ENCODE measurements at places on chromosomes 12 and 14.

DNA sequence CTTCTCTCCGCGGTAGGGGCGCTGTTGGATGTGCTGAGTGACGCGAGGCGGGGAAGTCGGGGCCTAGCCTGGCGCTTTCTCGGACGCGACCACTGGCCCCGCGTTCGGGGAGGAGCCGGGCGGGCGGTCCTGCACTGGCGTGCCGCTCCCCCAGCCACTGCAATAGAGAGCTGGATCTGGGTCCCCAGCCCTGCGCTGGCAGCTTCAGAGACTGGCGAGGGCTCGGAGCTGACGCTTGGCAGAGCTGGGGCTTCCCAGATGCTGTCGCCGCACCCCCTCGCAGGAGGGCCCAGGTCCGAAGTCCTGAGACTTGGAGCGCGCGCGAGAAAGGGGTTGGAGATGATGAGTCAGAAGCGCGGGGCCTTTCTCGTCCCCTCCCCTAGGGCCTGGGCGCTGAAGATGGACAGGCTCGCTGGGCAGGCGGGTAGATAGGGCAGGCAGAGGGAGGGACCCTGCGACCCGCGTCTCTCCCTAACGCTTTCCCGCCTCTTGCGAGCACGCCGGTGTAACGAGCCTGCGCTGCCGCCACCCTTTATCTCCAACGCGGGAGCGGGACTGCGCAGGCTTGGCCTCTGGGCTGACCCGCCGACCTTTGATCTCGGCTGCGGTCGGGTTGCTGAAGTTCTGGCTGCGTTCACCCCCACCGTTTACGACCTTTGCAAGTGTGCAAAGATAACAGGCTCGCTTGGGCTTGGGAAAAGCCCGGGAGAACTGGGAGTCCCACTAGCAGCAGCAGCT, 3.0 kb downstream of the TMEM253 start:
- peak; percentile 96 for DNase-seq

DNA sequence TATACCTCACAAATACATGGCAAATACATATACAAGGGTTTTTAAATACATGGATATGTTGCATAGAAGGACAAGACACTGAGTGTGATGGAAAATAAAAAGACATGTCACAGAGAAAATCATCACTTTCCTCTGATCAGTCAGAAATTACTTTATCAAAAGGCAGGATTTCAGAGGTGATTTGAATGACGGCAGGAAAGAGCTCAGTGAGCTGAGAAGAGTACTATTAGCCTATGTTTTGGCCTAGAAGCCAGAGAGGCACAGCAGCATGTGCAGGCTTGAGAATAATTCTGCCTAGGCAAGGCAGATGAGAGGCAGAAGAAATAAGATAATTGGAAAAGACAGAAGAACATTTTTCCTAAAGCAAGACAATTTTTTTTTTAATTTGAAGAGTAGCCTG, 94.9 kb downstream of the BCAT1 start:
- no peak for DNase-seq

DNA sequence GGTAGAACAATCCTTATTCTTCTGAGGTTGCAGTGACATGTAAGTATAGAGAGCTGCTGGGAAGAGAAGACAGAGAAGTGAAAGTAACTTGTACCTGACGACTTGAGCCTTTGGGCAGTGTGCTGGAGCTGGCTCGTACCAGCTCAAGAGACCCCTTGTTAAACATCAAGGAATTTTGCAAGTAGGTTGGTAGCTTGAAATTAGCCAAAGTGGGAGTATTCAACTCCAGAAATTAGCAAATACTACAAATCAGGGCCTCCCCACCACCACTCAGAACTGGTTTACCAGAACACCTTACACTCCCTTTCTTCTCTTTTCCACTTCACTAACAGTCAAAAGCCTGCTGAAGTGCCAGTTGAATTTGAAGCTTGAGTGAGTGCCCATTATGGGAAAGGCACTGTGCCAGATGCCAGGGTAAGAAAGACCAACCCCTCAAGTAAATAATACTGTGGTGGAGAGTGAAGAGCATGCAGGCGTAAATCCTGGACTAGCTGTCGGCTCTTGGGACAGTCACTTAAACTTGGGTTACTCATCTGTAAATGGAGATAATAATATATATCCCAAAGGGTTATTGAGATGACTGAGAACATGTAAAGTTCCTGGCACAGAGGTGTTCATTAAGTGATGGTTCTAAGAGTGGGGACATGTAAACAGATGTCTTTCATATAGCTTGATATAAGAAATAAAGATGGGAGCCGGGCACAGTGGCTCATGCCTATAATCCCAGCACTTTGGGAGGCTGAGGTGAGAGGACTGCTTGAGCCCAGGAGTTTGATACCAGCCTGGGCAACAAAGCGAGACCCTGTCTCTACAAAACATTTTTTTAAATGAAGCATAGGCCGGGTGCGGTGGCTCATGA, 27.0 kb upstream of the EID3 start:
- no peak for DNase-seq

- no peak for DNase-seq
Observed at GRCh38 chr12:2963154-2963759, 4.1 kb downstream of the TEAD4 start.

- DNase-seq: no peak
Observed at GRCh38 chr14:22221508-22221907, 367.5 kb downstream of the DAD1 start.

DNA sequence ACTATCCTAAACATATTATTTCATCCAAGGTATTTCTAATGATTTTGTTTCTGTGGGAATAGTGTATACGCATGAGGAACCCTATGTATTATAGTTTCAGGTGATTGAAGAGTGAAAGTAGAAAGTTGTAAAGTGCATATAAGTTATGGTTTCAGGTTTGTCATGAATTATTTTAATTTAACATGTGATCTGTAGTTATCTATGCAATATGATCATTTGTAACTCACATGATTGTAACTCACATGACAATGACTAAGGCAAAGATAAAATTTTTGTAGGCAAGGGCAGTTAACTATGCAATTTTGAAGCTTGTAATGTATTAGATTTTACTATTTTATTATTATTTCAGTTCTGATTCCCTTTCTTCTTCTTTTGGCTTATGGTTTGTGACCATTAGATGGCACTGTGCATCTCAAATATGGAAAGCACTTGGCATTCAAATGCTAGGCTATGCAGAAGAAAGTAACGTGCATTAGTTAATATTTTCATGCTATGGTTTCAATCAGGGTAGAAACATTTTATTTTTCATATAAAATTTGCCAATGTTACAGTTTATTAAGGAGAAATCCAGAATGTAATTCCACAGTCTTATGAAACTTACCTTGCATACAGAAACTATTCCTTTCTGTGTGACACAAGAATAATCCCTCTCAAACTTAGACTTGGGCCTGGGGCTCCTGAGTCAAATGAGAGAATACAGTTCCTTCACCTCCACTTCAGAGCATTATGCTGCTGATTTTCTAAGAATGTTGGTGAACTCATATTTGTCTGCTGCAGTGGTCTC, 15.8 kb upstream of the TMEM30B start:
- peak; percentile 46 for DNase-seq

- no peak for DNase-seq
Observed at GRCh38 chr14:103033681-103034096, 23.7 kb downstream of the CDC42BPB start.

GRCh38 chr12:65715961-65716360, 108.3 kb upstream of the HMGA2 start:
- DNase-seq: no peak

GRCh38 chr14:54446161-54446693, 5.1 kb upstream of the CNIH1 start:
- DNase-seq: no peak

- peak; percentile 28 for DNase-seq
Observed at GRCh38 chr12:120856980-120857379, 47.2 kb downstream of the SPPL3 start.

- DNase-seq: no peak
Observed at GRCh38 chr14:30015489-30015888, 87.8 kb upstream of the PRKD1 start.

- peak; percentile 73 for DNase-seq
Observed at GRCh38 chr12:104588047-104588920, 131.5 kb downstream of the CHST11 start.

DNA sequence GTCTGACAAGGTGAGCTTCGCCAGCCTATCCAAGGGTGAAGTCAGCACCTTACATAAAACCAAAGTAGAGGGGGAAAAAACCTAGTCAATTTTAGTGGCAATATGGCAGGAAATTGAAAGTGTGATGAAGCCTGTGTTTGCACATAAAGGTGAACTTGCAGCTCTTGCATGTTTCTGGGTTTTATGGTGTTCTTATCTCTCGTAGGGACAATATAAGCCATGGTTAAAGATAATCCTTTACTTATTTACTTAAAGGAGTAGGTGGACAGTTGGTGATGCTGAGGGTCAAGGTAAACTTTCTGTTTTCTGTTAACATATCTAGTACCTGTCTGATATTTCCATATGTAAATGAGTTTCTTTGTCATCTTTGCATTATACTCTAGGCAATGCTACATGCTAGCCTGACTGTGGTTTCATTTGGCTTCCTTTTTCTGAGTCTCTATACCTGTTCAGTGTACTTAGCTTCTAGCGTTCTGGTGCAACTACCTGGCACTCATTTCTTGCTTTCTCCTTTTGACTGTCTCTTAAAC, 32.8 kb downstream of the CCDC91 start:
- no peak for DNase-seq

DNA sequence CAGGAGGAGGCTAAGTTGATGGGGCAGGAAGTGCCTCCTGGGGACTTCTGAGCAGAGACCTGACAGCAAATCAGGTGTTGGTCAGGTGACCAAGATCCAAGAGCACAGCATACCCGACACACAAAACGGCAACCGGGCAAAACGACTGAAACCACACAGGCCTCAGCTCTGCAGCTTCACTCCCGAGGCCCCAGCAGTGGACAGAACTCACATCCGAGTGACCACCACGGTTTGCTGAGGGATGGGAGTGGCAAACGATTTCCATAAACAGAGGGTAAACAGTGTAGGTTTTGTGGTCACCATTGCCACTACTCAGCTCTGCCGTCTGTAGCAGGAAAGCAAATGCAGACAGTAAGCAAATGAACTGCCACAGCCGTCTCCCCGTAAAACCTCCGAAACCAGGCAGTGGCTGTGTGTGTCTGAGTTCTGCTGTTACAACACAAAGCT, 14.4 kb downstream of the CHFR start:
- no peak for DNase-seq

GRCh38 chr12:59068436-59068835, 148.1 kb upstream of the LRIG3 start:
- no peak for DNase-seq

GRCh38 chr12:127903146-127903545, 363.8 kb upstream of the TMEM132C start:
- peak; percentile 55 for DNase-seq

- no peak for DNase-seq
Observed at GRCh38 chr12:73625226-73625625, 912.4 kb upstream of the ATXN7L3B start.

DNA sequence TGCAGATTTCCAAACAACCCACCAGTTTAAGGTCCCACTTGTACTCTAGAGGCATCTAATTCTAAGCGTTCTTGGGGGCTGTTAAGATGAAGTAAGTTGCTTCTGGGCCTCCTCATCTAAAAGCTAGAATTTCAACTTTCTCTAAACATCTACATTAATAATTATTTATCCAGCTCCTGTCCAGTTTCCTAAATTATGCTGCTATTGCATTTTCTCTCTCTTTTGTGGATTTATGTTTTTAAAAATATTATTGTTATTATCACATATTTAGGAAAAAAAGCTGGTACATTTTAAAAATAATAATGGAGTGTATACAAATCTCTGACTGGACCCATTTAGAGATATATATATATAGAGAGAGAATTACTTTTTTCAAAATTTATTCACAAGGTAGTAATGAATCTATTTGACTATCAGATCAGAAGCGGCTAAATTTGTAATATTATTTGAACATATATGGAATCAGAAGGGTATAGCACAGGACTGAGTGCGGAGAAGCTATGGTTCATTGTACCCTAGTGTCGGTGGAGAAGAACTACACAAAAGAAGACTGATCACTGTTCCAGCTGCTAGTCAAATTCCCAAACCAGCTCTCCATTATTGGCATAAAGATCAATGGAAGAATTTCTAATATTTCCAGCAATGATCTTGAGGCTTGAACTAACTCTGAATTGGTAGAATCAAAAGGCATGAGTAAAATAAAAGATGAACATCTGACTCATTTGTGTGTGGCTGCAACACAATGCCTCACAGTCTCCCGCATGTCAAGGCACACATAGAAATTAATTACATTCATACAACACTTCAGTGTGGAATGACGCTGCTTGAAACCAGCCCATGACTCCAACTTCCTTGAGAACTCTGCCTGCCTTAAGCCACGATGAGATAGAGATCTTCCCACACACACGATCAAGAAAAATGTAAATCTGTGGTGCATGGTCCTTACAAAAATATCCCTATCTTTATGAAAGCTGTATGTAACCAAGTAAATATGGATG, 433.4 kb upstream of the OR4E1 start:
- DNase-seq: no peak

GRCh38 chr12:106108185-106108835, 30.4 kb downstream of the NUAK1 start:
- DNase-seq: peak; percentile 44

GRCh38 chr14:79278286-79278797, 933.0 kb downstream of the DIO2 start:
- DNase-seq: no peak

- DNase-seq: no peak
Observed at GRCh38 chr12:102962986-102963385, 5.5 kb downstream of the ASCL1 start.

GRCh38 chr14:49679271-49679670, 8.7 kb downstream of the POLE2 start:
- DNase-seq: peak; percentile 31

DNA sequence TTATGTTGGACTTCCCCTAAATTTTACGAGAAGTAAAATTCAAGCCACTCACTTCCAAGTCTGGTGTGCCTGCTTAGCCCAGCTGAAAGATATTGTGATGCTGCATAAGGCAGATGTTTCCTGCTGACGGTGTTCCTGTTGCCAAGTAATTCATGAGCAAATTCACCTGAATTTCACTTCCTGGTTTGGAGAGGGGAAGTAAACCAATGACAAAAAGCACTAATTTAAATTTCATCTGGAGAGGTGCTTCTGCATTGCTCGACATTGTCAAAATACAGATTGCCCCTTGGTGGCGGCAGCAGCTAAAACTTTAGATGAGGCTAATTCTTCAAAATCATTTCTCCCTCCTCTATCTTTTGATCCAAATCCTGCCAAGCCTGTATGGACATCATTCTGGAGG, 281.1 kb downstream of the AACS start:
- DNase-seq: no peak

DNA sequence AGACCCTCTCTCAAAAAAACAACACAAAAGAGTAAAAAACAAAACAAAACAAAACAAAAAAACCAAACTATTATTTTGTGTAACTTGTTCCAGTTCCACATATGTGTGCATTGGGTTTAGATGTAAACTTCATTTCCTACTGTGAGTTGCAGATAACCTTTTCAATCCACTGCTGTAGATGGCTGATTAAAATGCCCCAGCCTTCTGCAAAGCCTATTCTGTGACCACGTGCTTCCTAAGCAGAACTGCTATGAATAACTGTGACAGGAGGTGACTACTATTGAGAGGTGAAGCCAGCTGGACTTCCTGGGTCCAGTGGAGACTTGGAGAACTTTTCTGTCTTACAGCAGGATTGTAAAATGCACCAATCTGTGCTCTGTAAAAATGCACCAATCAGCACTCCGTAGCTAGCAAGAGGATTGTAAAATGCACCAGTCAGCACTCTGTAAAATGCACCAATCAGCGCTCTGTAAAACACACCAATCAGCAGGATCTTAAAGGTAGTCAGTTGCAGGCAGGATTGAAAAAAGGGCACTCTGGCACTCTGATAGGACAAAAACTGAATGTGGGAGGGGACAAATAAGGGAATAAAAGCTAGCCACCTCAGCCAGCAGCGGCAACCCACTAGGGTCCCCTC, 10.3 kb upstream of the ELK3 start:
- DNase-seq: no peak

- DNase-seq: no peak
Observed at GRCh38 chr14:73870525-73871235, 16.0 kb upstream of the ZNF410 start.

- DNase-seq: no peak
Observed at GRCh38 chr12:41724216-41724615, 420.5 kb downstream of the GXYLT1 start.
